ENCODE measurements at places on chromosomes 5 and 9.

- no peak for DNase-seq
Observed at GRCh38 chr9:15161753-15162152, 145.3 kb downstream of the TTC39B start.

GRCh38 chr5:33696411-33696810, 195.4 kb downstream of the ADAMTS12 start:
- no peak for DNase-seq

GRCh38 chr5:72248410-72248981, 71.5 kb downstream of the MRPS27 start:
- peak; percentile 70 for DNase-seq

DNA sequence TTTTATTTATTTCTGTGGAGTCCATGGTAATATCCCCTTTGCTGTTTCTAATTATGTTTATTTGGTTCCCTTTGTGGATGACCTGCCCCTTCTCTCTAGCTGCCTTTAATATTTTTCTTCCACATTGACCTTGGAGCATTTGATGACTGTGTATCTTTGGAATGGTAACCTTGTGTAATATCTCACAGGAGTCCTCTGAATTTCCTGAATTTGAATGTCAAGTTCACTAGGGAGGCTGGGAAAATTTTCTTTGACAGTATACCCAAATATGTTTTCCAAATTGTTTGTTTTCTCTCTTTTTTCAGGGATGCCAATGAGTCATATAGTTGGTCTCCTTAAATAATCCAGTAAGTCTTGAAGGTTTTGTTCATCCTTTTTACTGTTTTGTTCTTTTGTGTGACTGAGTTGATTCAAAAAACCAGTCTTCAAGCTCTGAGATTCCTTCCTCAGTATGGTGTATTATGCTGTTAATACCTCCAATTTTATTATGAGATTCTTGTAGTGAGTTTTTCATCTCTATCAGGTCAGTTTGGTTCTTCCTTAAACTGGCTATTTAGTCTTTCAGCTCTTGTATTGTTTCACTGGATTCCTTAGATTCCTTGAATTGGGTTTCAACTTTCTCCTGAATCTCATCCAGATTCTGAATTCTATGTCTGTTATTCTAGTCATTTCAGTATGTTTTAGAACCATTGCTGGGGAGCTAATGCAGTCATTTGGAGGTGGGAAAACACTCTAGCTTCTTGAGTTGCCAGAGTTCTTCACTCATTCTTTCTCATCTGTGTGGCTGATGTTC, 349.0 kb upstream of the TARS1 start:
- no peak for DNase-seq

DNA sequence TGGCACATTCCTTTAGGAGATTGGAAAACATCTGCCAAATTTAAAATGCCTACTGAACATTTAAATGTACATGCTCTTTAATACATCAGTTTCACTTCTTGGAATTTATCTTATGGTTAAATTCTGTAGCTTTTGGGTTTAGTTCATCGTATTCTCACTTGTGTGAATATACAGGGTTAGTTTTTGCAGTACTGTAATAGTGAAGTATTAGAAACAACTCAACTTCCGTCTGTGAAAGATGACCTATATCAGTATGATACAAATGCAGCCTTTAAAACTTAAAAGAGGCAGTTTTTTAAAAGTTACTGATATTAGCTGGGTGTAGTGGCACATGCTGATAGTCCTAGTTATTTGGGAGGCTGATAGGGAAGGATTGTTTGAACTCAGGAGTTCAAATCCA, 57.2 kb downstream of the CDC42SE2 start:
- DNase-seq, result no peak

- peak; percentile 52 for DNase-seq
Observed at GRCh38 chr9:79489261-79490000, 82.3 kb upstream of the TLE4 start.

- DNase-seq, result no peak
Observed at GRCh38 chr5:78540335-78541085, 108.1 kb downstream of the LHFPL2 start.

DNA sequence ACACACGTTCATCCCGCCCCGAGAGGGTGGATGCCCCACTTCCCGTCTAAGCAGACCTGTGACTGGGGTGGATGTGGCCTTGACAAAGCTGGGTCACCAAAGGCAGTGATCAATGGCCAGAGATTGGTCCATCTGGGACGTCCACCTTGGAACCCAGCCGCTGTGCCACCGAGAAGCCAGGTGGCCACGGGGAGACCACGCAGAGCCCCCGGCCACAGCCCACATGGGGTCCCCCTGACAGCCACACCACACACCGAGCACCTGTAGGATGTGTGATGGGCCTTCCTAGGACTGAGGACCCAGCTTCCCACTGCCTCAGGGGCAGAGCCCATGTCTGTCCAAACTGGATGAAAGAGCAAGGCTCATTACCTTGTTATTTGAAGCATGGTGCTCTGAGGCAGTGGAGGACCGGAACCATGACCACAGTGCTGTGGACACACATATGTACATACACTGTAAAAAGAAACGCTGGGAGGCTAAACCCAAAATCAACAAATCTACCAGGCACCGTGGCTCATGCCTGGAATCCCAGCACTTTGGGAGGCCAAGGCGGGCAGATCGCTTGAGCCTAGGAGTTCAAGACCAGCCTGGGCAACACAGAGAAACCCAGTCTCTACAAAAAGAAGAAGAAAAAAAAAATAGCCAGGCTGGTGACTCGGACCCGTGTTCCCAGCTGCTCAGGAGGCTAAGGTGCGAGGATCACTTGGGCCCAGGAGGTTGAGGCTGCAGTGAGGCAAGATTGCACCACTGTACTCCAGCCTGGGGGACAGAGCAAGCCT, 50.1 kb downstream of the MRPL36 start:
- DNase-seq, result no peak

GRCh38 chr9:127758843-127759242, 19.6 kb downstream of the SH2D3C start:
- no peak for DNase-seq

GRCh38 chr9:124770359-124771020, 621 bp downstream of the NR6A1 start:
- DNase-seq, result no peak
